ENCODE measurements at places on chromosomes 7 and 10.

DNA sequence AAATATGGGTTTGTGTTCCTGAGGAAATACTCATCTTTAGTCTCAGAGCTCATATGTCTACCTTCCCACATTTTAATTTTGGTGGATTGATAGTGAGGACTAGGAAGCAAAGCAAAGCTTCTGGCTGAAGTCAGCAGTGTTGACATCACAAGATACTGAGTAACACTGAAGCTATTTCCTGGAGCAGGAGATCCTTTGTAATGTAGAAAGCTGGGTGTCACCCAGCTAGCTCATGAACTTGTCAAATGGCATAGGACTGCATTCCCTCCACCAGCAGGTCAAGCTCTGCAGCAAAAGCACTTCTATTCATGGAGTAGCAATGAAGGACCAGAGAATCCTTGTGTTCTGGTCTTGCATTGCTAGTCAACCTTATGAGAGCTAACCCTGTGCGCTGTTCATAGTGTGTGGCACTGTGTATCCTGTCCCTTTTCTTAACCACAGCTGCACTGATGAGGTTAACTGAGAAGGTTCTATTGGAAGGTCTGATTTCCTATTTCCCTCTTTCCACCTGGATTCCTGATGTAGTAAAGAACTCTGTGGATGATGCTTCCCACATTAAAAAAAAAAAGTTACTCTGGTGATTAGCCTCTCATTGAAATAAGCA lies 94.8 kb upstream of the ZNF804B start:
- no peak for DNase-seq

DNA sequence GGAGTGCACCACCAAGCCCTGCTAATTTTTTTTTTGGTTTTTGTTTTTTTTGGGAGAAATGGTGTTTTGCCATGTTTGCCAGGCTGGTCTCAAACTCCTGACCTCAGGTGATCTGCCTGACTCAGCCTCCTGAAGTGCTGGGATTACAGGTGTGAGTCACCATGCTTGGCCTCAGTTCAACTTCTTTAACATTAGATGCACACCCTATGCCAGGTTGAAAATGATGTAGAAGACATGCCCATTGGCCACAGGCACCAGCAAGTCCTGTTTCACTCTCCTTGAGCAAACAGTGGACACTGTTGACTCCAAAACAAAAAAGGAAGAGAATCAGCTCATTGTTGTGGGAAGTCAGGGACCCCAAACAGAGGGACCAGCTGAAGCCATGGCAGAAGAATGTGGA lies 1205.3 kb downstream of the REEP3 start:
- no peak for DNase-seq

- DNase-seq: no peak
Observed at GRCh38 chr10:34297541-34298345, 517.4 kb downstream of the PARD3 start.

- no peak for DNase-seq
Observed at GRCh38 chr7:81527651-81528050, 242.2 kb downstream of the HGF start.

- DNase-seq: no peak
Observed at GRCh38 chr7:43467406-43467805, 115.5 kb upstream of the STK17A start.

Data from stimulated activated CD8-positive, alpha-beta memory T cell treated with anti-CD3 and anti-CD28 coated beads, Interleukin-2, amount 100 ng/mL, for 48 hours (primary cell).